GM04503 (cell line): ENCODE measurements at places on chromosomes 3 and 15.

DNA sequence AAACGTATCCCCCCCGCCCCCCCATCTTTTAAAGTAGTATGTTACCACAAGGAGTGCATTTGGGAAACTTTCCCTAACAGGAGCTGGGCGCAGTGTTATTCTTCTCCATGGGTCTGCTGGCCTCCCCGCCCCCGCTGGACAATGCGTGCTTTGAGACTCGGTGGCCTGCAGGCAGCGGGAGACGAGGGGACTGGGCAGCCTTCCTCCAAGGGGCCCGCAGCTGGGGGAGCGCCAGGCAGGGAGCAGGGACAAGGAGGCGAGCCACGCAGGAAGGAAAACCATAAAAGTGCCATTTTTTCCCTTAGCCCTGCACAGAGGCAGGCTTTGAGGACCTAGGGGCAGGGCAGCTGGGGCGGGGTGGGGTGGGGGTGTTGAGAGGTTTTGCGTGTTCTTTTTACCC lies 14.1 kb downstream of the SOX2 start:
- no peak for DNase-seq

DNA sequence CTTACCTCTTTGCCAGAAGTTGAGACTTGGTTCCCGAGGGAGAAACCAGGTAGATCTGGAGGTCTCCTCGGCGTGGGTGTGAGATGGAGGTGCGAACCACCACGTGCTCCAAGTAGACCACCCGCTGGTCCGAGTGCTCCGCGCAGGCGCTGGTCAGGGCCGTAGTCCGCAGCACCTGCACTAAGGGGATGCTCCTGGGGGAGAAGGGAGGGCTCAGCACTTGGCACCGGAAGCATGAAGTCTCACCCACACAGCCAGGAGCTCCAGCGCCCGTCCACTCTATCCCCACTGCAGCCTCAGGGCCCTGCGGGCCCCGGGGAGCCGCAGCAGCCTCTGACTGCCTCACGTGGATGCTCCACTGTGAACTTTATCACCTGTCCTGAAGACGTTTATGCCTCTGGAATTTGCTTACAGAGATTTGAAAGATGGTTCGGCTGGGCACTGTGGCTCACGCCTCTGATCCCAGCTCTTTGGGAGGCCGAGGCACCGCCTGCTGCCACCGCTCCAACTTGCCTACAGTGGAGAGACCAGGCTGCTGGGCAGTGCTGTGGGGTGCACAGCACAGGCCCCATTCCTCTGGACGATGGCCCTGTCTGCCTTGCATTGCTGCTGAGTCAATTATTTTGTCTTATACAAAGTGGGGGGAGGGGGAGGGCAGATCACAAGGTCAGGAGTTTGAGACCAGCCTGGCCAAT lies 75.4 kb upstream of the SNRPA1 start:
- DNase-seq = no peak

GRCh38 chr3:14923476-14923875 lies 23.9 kb upstream of the NR2C2 start:
- DNase-seq = no peak

DNA sequence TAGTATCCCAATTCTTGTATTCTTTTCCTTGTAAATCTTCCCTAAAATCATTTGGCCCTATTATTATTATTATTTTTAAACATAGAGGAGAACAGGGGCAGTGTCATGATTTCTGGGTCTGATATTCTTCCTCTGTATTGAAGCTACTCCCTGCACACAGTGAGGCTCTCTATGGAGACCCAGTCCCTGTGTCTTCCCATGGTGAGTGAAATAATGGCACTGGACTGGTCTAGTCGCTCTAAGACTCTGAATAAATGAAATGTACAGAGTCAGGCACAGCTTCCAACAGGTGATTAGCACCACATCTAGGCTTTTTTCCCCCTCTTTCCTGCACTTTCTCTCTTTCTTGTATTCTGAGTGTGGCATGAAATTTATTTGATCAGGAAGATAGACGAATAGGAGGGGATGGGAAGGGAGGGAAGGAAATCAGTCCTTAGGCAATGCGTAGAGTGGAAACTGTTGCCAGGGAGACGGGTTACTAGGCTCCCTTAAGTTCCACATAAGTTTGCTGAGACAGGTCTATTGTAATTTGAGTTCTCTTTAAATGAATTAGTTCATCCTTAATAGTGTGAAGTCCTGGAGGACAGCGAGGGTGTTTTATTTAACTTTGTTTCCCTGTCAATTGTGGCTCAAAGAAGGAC lies 49.0 kb upstream of the NDN start:
- DNase-seq = no peak

GRCh38 chr3:72630327-72630968 lies 217.8 kb downstream of the SHQ1 start:
- DNase-seq = no peak

- DNase-seq = no peak
Measured at GRCh38 chr15:82909080-82909815, 43.3 kb downstream of the HOMER2 start.

DNA sequence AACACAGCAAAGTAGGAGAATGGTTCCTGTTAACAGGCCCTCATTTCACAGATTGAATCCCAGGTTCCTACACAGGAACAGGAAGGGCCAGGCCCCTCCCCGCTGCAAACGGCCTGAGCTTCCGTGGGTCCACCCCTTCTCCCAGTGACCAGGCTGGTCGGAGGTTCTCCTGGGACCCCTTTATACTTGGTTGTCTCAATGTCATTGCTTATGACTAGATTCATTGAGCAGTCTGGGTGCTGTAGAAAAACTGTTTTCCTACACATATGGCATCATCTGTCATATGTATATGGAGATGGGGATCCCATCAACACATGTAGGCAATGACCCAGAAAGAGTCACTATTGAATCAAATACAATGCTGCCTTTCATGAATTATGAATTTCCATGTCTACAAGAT lies 3.8 kb downstream of the C3orf85 start:
- no peak for DNase-seq

DNA sequence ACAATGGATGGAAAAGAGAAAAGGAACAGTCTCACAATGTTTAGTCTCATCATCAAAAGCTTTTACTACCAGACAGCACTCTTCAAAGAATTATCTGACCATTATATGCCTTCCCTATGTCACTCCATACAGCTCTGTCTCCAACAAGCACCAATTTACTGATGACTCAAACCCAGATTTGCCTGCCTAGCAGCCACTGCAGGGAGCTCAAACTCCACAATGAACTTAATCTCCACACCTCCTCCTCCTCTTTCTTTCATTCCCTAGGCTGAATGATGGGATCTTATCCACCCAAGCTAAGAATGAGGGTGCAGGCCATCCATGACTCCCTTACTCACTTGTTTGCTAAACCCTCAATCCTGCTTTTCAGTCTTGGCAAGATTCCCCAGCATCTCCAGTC lies 45.5 kb downstream of the NBEAL2 start:
- no peak for DNase-seq
